Kasumi-1 (cell line): ENCODE measurements at places on chromosomes 12 and 14.
A peak's percentile ranks its signal among the peaks of the same experiment; 100 is the strongest.

DNA sequence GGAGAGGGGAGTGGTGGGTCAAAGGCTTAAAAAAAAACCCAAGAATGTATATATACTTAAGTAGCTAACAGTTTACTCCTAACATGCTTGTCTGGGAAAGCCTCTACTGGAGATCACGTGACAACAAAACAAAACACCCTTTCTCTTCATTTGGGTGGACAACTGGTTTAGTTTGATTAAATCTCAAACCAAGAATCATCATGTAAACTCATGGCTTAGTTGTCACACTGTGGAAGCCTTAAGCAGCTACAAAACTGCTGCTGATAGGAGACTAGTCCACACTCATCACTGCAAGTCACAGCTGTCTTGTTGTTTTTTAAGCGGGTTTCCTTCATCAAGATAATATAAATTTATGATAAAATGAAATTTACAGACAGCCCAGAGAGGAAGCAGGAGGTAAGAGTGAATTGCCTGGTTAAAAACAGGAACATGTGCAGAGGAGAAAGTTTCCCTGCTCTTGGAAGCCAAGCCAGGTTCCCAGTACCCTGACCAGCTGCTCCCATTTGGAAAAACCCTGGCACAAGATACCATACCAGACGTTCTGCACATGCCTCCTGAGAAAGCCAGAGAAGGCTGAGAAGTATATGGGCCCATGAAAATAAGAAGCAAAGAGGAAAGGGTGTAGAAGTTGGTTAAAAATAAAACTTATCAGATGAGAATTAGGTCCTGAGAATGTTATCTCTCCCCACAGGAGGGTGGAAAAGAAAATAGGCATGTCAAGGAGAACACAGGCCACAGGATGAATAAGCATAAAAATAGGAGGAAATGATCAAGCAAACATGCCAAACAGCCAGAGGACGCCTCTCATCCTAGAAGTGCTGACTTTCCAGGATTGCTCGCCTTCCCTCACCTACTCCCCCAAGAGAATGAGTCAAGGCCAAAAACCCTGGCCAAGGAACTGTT, 34.0 kb downstream of the EGLN3 start:
- DNase-seq: no peak

DNA sequence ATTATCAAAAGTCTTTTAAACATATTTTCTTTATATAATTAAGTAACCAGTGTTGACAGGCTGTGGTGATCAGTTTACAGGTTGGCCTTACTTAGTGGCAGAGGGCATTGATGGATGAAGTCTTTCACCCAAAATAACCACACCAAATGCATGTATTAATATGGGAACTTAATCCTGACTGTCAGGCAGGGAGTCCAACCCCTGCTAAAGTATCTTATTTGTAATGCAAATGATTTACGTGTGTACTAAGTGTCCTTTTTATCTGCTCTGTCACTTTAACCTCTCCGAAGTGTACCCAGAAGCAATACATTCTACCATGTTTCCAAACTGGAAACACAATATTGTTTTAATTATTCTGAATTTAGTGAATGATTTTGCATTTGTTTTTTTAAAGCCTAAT, 1.4 kb downstream of the MYBPC1 start:
- no peak for DNase-seq

DNA sequence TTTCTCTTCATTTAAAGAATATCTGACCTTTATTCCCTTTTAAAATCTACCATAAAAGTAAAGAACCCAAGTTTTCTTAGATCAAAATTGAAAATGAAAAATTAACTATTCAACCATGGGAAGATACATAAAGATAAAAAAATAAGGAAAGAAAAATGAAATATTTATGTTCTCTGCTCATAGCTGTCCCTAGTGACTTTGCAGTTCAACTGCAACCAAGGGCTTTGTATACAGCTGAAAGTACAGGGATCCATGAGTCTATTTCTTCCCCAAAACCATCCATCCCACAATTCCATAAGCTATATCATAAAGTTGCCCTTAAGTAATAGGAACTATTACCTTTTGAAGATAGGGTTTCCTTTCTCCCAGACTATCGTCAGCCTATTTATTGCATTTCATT, 113.1 kb downstream of the ITPR2 start:
- DNase-seq: peak; percentile 46

- DNase-seq: no peak
Observed at GRCh38 chr14:64756712-64757111, 52.5 kb downstream of the PLEKHG3 start.

- peak; percentile 66 for DNase-seq
Observed at GRCh38 chr12:123388177-123388950, 4.4 kb downstream of the KMT5A start.

DNA sequence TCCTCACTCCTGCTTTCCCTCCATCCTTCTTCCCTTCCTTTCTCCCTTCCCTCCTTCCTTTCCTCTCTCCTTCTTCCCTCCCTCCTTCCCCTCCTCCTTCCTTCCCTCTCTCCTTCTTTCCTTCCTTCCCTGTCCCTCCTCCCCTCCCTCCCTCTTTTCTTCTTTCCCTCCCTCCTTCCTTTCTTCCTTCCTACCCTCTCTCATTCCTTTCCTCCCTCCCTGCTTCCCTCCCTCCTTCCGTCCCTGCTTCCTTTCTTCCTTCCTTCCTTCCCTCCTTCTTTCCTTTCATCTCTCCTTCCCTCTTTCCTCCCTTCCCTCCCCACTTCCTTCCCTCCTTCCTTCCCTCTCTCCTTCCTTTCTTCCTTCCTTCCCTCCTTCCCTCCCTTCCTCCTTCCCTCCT, 39.0 kb downstream of the NOS1 start:
- no peak for DNase-seq

- DNase-seq: peak; percentile 41
Observed at GRCh38 chr14:89240414-89240813, 176.6 kb downstream of the FOXN3 start.

DNA sequence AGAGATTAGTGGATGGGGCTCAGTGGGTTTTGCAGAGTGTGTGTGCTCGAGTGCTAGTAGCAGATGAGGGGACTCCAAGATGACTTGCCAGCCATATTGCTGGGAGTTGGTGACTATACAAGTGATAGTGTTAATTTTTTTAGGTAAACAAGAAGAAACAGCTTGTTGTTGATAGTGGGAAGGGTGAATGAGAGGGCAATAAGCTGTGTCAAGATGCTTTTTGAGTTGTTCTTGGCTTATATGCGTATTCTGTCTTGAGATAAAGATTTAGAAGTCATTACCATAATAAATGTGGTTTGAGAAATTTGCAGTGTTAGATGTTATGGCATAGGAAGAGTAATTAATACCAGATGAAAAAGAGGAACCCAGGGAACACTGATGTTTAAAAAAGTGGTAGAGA, 75.3 kb downstream of the RCOR1 start:
- DNase-seq: no peak

GRCh38 chr12:31323391-31324115, 2.4 kb downstream of the SINHCAF start:
- peak; percentile 37 for DNase-seq

GRCh38 chr14:64095620-64096019, 198.6 kb downstream of the ESR2 start:
- DNase-seq: no peak

GRCh38 chr12:34400986-34401658, 378.8 kb downstream of the ALG10 start:
- no peak for DNase-seq

GRCh38 chr14:90620568-90621077, 195.6 kb downstream of the TTC7B start:
- DNase-seq: no peak

DNA sequence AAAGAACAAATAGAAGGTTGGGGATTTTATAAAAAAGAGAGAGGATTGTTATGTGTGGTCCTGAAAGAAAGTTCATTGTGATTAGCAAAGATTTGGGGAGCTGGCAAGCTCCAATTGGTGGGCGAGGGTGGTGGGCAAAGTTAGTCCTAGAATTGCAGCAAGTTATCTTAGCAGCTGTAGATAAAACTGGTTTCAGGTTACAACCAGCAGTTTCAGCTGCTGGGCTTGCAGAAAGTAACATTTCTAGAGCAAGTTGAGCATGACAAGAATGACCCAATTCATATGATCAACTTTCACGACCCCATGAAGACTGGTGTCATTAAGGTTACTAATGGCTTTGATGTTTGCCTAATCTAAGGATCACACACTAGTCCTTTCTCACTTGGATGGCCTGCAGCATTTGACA, 177.9 kb upstream of the NUDT4 start:
- no peak for DNase-seq

DNA sequence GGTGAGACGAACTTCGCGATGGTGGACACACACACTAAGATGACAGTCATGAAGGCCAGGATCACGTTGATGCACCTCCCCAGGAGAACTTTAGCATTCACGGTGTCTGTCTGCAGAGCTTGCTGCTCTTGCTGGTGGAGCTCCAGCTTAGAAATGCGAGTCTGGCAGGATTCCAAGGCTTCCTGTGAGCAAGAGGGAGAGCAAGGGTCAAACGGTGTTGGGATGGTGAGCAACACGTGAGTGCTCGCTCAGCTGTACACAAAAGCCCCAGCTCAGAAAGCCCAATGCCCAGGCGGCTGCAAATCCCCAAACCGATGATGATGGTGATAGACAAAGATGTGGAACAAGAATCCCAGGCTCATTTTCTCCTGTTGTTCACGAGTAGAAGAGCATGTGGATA, 78.8 kb downstream of the TMCC3 start:
- DNase-seq: no peak

- peak; percentile 71 for DNase-seq
Observed at GRCh38 chr12:77231501-77231918, 166.1 kb upstream of the E2F7 start.

DNA sequence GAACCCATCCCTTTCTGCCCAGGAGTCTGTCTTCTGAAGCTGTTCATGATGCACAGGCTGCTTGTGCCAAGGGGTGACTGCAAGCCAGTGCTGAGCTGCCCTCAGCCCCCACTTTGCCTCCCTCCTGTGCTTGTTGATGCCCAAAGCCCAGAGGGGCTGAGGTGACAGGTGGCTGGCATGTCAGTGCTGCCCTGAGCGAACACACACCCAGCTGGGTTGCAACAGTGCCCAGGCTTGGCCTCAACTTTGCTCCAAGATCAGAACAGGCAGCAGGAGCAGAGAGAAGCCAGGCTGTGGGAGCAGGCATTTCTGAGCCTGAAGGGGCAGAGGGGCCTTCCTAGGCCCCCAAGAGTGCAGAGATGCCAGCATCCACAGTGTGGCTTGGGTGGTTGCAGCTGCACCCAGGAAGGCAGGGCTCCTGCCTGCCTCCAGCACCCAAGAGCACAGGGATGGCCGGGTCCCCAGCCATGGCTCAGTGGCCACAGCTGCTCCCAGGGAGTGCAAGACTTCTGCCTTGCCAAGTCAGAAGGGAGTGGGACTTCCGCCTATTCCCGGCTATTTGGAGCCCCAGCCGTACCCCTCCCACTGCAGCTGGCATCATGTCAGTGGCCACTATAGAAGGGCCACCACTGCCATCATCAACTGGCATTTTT, 83.1 kb downstream of the SLC16A7 start:
- DNase-seq: no peak

- no peak for DNase-seq
Observed at GRCh38 chr14:104874110-104874531, 9.1 kb downstream of the CEP170B start.

DNA sequence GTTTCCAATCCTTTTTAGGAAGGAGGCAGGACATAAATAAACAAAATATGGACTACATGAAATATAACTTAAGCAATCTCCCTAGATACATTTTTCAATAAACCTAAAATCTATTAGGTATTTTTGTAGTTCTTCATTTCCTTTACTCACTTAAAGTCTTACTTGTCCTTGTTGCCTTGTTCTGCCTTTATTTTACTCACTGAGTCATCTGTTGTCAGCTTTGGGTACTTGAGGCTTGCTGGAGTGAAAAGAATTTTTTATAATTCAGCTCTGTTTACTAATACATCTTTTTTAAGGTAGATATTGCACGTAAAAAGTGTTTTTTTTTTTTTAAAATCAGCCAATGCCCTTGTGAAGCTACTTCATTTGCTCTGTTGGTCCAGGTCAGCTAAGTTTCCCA, 216.2 kb downstream of the PELI2 start:
- no peak for DNase-seq

GRCh38 chr12:45351921-45352670, 136.2 kb downstream of the ANO6 start:
- no peak for DNase-seq
